ENCODE measurements at places on chromosomes 2 and 18. TPM values are rescaled to one million over a fixed set of nuclear protein-coding genes. Genes with fewer than 3 reads are reported as not detected.

Gene LYPD6
- not detected for polyA plus RNA-seq

Gene SULT6B1
- polyA plus RNA-seq = not detected

Gene STK39
- polyA plus RNA-seq = 4.9 TPM

Gene CRYBA2
- polyA plus RNA-seq = not detected

Gene TCF23
- not detected for polyA plus RNA-seq

Gene SLC25A52
- not detected for polyA plus RNA-seq

Gene SIGLEC15
- polyA plus RNA-seq = not detected

Gene CPLX4
- polyA plus RNA-seq = not detected

Gene MPHOSPH10
- polyA plus RNA-seq = 32.0 TPM

Gene THSD7B
- not detected for polyA plus RNA-seq

Gene ZNF521
- not detected for polyA plus RNA-seq

Gene GAL3ST2
- polyA plus RNA-seq = 0.14 TPM

Gene ADGRF3
- polyA plus RNA-seq = 0.14 TPM

Gene PFN4
- not detected for polyA plus RNA-seq

Gene PLGLB1
- 2.2 TPM for polyA plus RNA-seq

Gene CERKL
- 33.3 TPM for polyA plus RNA-seq

Gene SATB2
- not detected for polyA plus RNA-seq

Gene PIEZO2
- not detected for polyA plus RNA-seq

Gene CCDC102B
- 2.7 TPM for polyA plus RNA-seq

Gene UGT1A9
- not detected for polyA plus RNA-seq

Gene CIB4
- not detected for polyA plus RNA-seq

Gene ST8SIA5
- polyA plus RNA-seq = not detected

Gene TLX2
- 0.14 TPM for polyA plus RNA-seq

Gene ERMN
- polyA plus RNA-seq = 0.26 TPM

Gene DNAJC10
- polyA plus RNA-seq = 52.2 TPM

Gene SGPP2
- polyA plus RNA-seq = 2.2 TPM

Gene KLHL41
- not detected for polyA plus RNA-seq

Gene MYCN
- not detected for polyA plus RNA-seq

Gene KIAA2012
- polyA plus RNA-seq = not detected

Gene SNTG2
- 0.55 TPM for polyA plus RNA-seq

Gene SLC4A5
- polyA plus RNA-seq = 0.25 TPM

Gene CYTIP
- polyA plus RNA-seq = 163 TPM

Gene MARCO
- polyA plus RNA-seq = not detected

Gene ACADL
- polyA plus RNA-seq = not detected

Gene PTPRM
- polyA plus RNA-seq = 6.7 TPM

Gene GMCL1
- polyA plus RNA-seq = 27.7 TPM

Gene EVA1A
- not detected for polyA plus RNA-seq

Gene C2orf78
- not detected for polyA plus RNA-seq

Gene SERPINB10
- polyA plus RNA-seq = not detected
